GM12878 (cell line): ENCODE measurements at places on chromosomes 12 and 14. TPM values are rescaled to one million over a fixed set of nuclear protein-coding genes. Genes with fewer than 3 reads are reported as not detected.

DNA sequence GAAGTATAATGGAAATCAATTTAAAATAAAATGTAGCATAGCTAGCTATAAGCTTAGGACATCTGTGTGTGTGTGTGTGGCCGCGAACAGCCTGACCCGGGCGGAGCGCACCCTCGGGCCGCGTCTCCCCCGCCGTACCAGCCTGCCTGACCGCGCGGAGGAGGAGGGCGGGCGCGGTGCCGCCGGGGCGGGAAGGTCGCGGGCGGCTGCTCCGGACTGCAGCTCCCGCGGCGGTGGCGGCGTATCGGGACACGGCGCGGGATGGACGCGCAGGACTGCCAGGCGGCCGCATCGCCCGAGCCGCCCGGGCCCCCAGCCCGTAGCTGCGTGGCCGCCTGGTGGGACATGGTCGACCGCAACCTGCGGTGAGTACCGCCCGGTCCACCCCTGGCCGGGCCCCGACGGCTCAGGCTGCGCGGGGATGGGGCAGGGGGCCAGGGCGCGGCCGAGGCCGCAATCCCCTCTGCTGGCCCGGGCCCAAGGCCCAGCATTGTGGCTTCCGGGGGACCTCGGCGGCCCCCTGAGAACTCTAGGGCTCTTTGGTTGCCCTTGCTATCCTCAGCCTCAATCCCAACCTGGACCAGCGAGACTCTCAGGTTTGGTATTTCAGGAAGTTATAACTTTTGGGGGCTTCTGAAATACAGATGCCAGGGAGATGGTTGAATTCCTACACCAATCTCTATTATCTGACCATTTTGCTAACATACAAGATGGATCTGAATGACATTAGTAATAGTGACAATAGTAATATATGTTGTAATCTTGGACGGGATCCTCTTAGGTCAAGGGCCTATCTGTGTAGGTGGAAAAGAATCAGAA lies at the start of gene ABHD12B:
ABHD12B (plus strand) TSS at position 140 of the 819 bp plus-strand sequence; CDS start at position 262, 122 bp downstream.
- DNase-seq: no peak

The ARHGDIB gene
- 793 and 796 TPM in 2 replicates for total RNA-seq

The DYNC1H1 gene
- total RNA-seq: 288 and 291 TPM in 2 replicates

- DNase-seq: no peak
These were observed 45.6 kb downstream of the AACS start for GRCh38 chr12:125110641-125111360.

DNA sequence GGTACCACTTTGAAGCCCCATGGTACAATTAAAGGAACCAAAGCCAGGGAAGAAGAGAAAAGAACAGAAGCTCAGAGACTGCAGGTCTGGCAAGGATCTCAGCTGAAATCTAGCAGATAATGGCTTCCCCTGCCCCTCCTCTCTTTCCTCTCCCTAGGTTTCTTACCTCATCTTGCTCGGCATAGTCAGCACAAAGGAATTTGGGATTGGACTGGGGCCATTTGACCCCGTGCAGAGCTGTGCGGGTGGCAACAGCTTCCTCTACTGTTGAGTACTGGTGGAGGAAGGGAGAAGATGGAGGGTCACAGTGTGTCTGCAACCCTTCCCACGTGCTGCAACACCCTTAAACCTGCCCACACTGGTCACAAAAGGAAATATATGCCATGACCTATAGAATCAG lies 4.7 kb upstream of the CDH24 start:
- DNase-seq: no peak

- no peak for DNase-seq
These were observed 53.6 kb downstream of the RTN1 start for GRCh38 chr14:59816941-59817340.
